ENCODE measurements at places on chromosomes 4 and X.

DNA sequence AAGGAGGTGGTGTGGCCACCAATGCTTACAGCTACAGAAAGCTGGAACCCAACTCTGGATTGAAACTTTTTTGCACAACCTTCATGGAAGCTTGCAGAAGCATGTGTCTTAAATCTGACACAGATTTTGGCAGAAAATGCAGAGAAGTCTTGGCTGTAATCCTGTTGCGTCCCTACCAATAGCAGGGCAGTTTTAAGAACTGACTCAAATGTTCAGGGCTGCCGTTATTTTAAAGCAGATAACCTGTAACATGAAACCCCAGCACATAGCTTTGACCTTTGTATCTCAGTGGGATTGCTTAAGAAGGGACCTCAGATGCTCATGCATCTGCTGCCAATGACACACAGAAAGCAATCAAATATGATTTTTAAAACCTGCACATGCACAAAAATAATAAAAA lies at the start of gene VEGFD:
TSS of gene VEGFD (minus strand) at position 110 of the 400 bp plus-strand sequence. CDS start 467 bp downstream, outside the sequence.
- no peak for DNase-seq

GRCh38 chrX:132795181-132795580 lies 163.2 kb downstream of the HS6ST2 start:
- peak; percentile 7 for DNase-seq

DNA sequence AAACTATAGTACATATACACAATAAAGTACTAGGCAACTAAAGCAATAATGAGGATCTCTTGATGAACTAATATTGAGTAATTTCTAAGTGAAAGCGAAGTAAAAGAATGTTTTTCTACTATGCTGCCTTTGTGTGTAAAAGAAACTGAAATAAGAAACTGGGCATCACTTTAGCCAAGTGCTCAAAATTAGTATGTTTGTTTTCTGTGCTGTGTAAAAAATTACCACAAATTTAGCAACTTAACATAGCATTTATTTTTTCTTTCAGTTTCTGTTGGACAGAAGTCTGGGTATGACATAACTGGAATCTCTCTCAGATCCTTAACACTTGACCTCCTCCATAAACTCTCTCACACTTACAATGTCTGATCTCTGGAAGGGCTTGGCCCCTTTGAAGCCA lies 687.1 kb upstream of the MAGEB2 start:
- no peak for DNase-seq

DNA sequence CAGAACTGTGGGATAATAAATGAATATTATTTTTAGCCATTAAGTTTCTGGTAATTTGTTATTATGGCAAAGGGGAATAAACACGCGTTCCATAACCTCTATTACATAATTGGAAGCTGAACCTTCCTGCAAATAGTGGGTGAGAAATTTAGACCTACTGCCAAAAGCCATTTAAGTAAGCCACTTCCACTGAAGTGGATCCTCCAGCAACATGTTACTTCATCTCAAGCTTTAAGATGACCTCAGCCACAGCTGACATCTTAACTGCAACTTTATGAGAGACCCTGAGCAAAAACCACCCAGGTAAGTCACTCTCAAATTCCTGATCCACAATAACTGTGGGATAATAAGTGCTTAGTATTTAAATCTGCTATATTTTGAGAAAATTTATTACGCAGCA lies 1048.6 kb downstream of the FAM133A start:
- no peak for DNase-seq

DNA sequence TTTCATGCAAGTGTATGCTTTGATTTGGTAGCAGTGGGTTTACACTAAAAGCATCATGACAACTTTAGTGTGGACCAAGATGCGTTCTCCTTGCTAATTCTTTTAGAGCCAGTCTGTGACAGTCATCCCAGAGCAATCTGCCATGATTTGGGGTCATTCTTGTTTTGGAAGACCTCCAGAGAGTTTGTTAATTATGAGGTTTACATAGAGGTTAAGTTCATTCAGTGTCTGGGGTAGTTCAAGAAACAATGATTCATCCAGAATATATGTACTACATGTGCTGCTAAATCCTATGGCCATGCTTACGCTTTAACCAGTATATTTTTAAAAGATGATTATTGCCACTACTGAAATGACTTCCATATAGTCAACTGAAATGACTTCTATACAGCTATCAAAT lies 328.5 kb upstream of the AGA start:
- DNase-seq = peak; percentile 5

DNA sequence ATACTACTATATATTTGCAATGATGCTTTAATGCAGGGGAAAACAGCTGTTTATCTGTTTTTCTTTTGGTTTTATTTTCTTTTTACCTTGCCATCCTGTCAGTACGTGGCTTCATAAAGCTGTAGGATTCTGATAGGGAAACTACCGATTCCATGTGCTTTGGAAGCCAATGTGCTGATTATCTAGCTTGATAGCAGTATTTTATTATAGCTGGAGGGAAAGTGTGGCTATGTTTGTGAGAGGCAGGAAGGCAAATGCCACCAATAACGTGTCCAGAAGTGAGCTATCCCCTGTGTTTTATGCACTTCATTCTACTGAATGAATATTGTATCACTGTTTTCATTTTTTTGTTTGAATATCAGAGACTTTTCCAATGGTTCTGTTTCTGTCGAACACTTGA lies 43.7 kb downstream of the IL15 start:
- DNase-seq = no peak

DNA sequence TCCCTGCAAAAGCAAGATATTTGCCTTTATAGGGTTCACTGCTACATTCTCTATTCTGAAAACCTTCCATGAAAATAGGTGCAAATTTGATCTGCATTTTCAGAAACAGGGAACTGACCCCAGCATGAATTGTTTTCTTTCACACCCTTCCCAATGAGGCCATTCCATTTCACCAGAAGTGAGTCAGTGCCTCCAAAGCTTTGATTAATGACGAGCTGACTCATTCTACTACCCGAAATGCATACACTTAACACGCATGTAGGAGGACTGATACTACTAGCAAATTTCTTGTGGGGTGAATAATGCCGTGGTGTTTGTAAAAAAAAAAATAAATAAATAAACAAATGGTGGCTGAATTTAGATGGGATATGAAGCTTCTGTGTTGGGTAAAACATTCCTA lies 146.9 kb upstream of the FGF13 start:
- peak; percentile 82 for DNase-seq

DNA sequence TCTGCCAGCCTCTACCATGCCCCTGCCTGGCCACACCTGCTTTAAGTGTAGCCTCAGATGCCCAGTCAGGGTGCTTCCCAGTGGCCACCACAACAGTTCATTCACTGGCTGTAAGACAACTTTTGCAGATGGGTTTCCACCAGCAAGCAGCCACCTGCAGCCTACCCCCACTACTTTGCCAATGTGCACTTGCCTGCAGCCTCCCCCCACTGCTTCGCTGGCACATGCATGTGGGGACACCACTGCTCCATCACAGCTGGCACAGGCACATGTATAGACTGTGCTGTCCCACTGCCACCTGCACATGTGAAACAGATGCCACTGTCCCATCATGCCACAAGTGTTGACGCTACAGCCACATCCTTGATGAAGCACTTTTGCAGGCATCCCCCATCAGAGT lies 723.9 kb downstream of the SH3BGRL start:
- DNase-seq = no peak

- DNase-seq = no peak
These were observed 68.1 kb downstream of the MTMR1 start for GRCh38 chrX:150761176-150761818.

GRCh38 chr4:171719691-171720090 lies 93.5 kb upstream of the GALNTL6 start:
- peak; percentile 0 for DNase-seq

All from fibroblast of skin of scalp (primary cell).